ENCODE measurements at places on chromosomes 2 and 18. TPM values are rescaled to one million over a fixed set of nuclear protein-coding genes. Genes with fewer than 3 reads are reported as not detected.

SFT2D3 gene
- 4.1 TPM for total RNA-seq

DNA sequence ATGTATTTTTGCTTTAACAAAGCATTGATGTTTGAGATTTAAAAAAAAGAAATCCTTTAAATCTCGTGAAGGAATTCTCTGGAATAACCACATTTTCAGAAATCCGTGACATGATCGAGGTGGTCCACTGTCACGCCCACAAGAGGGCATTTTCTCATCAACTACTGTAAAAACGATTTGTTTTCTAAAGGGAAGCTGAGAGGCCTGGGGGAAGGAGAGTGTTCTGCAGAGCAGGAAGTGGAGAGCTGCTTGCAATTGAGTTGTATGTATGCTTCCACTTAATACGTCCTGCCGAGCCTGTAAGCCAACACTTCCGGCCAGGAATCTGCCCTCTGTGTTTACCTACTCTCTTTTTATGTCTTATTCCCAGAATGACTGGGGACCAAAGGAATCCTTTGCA is 19.4 kb downstream of the KLHL29 start:
- peak; percentile 57 for DNase-seq

ASXL3 gene
- 9.2 TPM for total RNA-seq

- DNase-seq: no peak
Observed at GRCh38 chr18:68841301-68841700, 43.4 kb downstream of the CCDC102B start.

C2orf78 gene
- total RNA-seq: not detected

UGT1A3 gene
- not detected for total RNA-seq

GRCh38 chr2:38138419-38138818 is 62.5 kb upstream of the CYP1B1 start:
- DNase-seq: no peak

DNA sequence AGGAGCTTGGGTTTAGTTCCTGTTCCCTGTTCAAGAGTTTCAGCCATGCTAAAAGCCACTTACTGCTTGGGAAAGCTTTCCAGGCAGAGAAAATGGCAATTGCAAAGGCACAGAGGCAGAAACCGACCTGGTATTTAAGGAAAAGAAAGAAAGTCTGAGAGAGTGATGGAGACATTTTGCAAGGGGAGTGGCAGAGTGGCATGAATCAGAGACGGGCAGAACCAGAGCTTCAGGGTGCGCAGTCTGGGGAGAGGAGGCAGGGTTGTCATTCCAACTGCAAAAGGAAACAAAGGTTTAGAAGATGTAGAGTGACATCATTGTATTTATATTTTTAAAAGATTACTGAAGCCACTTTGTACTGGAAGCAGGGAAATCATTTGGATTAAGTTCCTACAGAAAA is 14.9 kb upstream of the GNAL start:
- no peak for DNase-seq

DNA sequence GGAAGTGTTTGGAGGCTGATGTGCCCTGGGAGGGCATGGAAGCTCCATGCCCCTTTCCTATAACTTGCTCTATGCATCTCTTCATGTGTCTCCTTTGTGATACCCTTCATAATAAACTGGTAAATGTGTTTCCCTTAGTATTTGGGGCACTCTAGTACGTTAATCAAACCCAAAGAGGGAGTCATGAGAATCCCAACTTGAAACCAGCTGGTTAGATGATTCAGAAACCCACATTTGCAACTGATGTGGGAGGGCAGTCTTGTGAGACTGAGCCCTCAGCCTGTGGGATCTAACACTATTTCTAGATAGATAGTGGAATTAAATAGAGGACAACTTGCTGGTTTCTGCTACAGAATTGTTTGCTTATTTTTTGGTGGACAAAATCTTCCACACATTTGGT is 20.3 kb downstream of the ANKRD30B start:
- no peak for DNase-seq

- no peak for DNase-seq
Observed at GRCh38 chr18:53603276-53603675, 621.2 kb downstream of the MBD2 start.

DNA sequence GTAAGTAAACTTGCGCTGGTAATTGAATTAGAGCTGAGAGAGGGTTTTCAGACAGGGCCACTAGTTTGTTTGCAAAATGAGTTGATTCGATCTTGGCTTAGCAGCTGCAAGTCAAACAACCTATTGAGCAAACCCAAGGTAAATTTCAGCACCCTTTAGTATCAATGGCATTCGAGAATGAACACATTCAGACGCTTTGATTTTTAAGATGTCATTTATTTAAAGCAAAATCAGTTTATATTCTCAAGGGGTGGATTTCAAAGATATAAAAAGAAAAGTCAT is 44.2 kb downstream of the TGIF1 start:
- no peak for DNase-seq

- DNase-seq: peak; percentile 21
Observed at GRCh38 chr2:129301431-129301913, 678.0 kb upstream of the RAB6C start.

GRCh38 chr2:29011418-29012060 is 30.4 kb downstream of the TOGARAM2 start:
- peak; percentile 92 for DNase-seq

ZC3H8 gene
- total RNA-seq: 11.1 TPM

DNA sequence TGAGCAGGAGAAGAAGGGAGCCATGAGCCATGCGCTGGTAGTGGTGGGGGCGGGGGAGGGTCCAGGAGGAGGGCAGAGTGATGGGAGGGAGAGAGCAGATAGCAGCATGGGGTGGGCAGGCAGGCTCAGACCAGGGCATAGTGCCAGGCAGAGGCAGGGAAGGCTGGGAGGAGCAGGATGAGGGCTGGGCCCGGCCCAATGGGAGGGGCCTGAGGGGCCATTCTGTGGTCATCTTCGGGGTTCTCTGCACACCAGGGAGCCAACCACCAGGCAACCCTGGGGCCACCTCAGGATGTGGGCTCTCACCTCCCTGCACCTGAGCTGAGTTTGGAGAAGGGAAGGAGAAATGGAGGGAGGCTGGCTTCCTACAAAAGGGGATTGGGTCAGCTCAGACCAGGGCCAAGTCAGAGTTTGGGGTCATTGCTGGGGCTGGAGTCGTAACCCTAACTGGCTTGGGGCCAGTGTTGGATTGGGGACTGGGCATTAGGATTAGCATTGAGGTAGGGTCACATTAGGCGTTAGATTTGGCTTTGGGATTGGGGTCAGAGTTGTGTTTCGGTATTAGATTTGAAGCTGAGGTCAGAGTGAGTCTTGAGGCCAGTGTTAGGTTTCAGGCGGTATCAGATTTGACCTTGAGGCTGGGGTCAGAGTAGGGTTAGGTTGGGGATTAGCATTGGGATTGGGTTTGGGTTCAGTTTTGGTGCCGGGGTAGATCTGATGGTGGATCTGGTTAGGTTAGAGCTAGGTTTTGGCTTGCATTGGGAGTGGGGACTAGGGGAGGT is 11.2 kb downstream of the VIL1 start:
- no peak for DNase-seq

EFEMP1 gene
- total RNA-seq: 305 TPM

SALL3 gene
- total RNA-seq: 3.1 TPM

DNA sequence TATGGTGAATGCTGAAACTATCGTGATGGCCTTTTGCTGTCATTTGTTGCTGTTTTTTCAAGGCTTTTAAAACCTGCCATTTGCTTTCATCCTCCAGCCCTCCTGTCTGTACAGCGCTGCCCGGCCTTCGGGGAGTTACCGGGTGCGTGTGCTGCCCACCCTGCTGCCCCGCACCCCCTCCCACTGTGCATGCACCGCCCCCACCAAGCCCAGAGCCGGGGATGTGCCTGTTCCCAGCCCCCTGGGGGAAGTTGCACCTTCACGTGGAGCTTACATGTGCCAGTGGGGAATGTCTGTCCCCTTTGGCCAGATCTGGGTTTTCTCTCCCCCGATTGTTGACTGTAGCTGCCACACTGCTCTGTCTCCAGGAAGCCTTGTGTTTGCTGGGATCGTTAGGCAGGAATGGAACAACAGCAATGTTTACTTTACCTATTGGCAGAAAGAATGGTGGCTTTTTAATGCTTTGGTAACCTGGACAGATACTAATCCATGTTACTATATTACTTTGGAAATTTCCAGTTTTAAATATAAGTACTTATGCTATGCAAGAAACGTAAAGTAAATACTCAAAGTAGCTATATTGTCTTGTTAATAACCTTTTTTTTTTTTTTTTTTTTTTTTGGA is 64.8 kb upstream of the RBM44 start:
- DNase-seq: no peak

MEP1B gene
- not detected for total RNA-seq

- DNase-seq: no peak
Observed at GRCh38 chr2:223856584-223856983, 19.2 kb upstream of the AP1S3 start.
